ENCODE measurements at places on chromosomes 5 and 9.

- no peak for DNase-seq
These were observed 694 bp downstream of the RMI1 start for GRCh38 chr9:83981126-83981871.

- no peak for DNase-seq
These were observed 2.6 kb upstream of the SLC25A51 start for GRCh38 chr9:37906312-37907239.

- DNase-seq, result no peak
These were observed 101.7 kb downstream of the ADRB2 start for GRCh38 chr5:148928141-148928540.

- DNase-seq, result no peak
These were observed 154.4 kb upstream of the CLINT1 start for GRCh38 chr5:158013303-158013702.

GRCh38 chr5:15611008-15611407 is 111.0 kb downstream of the FBXL7 start:
- no peak for DNase-seq

DNA sequence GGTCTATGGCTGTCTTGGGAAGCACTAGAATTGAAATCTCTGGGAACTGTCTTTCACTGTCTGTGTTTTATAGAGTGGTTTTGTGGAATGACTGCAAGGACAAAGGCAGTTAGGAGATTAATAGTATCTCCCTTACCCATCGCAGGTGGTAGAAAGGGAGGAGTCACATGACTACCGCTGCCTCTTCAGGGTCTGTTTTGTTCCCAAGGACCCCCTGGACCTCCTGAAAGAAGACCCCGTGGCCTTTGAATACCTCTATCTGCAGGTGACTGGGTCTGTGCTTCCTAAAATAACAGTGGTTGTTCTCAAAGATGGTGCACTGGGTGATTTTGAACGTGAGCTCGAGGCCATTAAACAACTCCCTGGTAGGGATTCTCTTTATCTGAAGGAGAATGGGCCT is 22.8 kb upstream of the TRMT10B start:
- DNase-seq, result no peak

GRCh38 chr5:154193283-154193682 is 2.8 kb downstream of the GALNT10 start:
- DNase-seq, result no peak

- DNase-seq, result no peak
These were observed 195.5 kb downstream of the TMEM167A start for GRCh38 chr5:82881571-82882174.

DNA sequence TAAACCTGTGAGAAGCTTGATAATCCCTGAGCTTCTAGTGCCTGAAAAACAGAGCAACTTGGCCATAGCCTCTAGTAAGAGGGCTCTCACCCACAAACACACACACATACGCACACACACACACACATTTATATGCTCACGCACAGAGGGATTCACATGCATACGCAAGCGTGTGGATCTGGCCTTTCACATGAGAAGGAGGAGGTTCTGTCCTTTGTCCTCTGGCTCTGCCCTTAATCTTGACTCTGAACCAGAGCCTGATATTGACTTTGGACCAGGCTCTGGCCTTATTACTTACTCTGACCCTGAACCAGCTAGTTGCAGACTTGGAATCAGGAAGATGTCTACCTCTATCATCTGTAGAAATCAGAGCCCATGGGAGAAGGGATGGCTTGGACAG is 10.0 kb upstream of the P4HA2 start:
- DNase-seq, result no peak

- no peak for DNase-seq
These were observed 19.3 kb downstream of the AK8 start for GRCh38 chr9:132858751-132859150.
